ENCODE measurements at places on chromosomes 3 and 15.

DNA sequence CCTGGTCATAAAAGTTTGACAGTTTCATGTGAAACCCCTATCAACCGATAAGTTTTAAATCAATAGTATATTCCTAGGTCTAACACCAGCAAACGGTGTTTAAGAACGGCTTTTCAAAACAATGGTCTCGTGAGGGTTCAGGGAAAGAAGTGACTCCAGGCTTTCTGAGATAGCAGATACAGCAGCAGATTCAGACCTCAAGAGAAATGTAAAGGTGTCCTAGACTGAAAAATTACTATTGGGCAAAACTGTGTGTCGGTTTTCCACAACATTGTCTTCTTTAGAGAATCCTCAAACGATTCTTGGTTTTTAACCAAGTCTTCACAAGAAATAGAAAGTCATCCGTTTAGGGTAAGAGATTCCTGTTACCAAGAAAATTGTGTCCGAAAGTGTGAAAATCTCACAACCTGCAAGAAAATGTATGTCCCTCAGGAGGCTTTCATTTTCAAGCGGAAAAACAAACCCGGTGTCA lies 1.2 kb downstream of the SETD2 start:
- no peak for DNase-seq

DNA sequence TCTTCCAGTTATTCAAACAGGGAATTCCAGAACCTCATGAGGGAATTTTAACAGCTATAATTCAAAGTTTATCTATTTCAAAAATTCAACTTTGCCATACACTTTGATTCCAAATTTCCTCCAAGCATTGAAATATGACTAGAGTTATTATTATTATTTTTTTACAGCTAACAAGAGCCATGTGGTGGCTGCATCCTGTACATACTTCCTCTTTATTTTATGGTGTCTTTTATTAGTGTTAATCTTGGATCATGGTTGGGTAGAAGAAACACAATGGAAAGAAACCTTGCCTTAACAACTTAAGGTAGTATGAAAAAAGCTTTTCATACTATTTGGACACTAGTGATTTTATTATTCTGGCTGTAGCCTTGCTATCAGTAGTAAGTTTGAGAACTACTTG lies 52.7 kb downstream of the TFG start:
- no peak for DNase-seq

DNA sequence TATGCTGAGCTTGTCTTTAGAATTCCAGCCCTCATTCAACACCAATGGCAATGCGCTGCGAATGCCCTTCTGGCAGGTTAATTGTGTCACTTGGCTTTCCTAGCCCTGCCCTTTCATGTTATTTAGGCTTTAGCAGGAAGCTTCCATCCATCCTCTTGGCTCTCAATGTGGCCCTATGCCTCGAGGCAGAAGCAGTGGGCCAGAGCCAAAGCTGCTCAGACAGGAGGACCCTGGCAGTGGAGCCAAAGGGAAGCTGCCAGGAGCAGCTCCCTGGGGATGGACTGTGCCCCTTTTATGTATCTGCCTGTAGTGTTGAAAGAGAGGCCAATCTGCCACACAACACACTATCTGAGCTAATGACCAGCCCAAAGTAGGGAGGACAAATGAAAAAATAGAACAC lies 376.4 kb downstream of the CTNNB1 start:
- no peak for DNase-seq

GRCh38 chr15:65476903-65477302 lies 40.6 kb downstream of the DPP8 start:
- no peak for DNase-seq

- peak; percentile 1 for DNase-seq
These were observed 231.2 kb upstream of the CTDSPL start for GRCh38 chr3:37630441-37630840.

GRCh38 chr3:10160925-10161324 lies 3.8 kb upstream of the IRAK2 start:
- DNase-seq, result no peak

GRCh38 chr3:181418233-181418632 lies 293.5 kb upstream of the SOX2 start:
- no peak for DNase-seq

DNA sequence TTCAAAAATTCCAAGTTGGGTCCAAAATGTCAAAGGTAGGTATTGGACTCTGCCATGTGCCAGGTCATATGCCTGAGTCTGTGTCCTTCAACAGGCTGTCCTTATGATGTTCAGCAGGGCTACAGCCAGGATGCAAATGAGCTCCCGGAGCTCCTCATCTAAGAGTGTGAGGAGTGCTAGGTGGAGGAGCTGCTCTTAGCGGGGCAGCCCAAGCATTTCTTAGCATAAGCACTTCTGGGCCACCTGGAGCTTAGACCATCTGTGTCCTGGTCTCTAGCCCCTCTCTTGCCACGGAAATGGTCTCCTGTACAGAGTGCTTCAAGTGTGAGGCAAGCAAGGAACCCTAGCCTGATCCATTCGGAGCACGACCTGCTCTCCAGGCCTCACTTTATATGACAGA lies 64.6 kb upstream of the PRR23C start:
- DNase-seq, result peak; percentile 9

DNA sequence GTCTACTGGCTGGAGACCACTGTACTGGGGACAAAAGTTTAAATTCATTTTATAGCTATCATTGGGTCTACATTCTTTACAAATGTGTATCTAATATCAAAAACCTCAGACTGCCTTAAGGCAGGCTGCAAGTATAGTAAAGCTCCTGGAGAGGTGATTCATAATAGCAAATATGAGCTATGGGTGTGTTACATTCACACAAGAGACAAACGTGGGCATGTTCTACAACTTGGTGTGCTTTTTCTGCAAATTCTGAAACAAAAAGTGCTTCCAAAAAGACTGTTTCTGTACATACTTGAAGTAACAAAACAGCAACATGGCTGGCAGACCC lies 1101.4 kb downstream of the ROBO1 start:
- DNase-seq, result no peak

GRCh38 chr3:30544812-30545211 lies 61.6 kb upstream of the TGFBR2 start:
- DNase-seq, result no peak

DNA sequence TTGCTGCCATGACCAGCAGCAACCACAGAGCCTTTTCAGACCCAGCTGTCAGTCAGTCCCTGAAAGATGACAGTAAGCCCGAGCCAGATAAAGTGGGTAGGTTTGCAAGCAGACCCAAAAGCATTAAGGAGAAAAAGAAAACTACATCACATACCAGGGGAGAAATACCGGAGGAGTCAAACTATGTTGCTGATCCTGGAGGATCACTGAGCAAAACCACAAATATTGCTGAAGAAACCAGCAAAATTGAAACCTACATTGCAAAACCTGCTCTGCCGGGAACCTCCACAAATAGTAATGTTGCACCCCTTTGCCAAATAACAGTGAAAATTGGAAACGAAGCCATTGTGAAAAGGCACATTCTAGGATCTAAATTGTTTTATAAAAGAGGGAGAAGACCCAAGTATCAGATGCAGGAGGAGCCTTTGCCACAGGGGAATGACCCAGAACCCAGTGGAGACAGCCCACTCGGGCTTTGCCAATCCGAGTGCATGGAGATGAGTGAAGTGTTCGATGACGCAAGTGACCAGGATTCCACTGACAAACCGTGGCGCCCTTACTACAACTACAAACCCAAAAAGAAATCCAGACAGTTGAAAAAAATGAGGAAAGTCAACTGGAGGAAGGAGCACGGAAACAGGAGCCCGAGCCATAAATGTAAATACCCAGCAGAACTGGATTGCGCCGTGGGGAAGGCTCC lies 42.1 kb upstream of the RASA2 start:
- no peak for DNase-seq

DNA sequence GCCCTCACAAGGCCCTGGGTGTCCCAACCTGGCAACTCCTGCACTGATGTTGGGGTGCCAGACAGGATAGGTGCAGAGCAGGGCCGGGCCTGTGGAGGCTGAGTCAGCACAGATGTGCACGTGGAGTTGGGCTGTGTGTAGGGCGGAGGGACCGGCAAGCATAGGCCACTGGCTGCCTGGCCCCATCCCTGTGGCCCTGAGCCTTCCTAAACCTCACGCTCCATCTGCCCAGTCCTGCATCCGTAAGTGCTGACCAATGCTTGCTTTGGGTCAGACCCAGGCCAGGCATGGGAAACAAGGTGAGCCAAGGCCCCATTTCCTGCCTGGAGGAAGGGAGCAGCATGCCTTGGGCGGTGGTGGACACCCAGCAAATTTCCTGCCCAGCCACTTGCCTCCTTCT lies 5.8 kb upstream of the IQSEC1 start:
- no peak for DNase-seq

DNA sequence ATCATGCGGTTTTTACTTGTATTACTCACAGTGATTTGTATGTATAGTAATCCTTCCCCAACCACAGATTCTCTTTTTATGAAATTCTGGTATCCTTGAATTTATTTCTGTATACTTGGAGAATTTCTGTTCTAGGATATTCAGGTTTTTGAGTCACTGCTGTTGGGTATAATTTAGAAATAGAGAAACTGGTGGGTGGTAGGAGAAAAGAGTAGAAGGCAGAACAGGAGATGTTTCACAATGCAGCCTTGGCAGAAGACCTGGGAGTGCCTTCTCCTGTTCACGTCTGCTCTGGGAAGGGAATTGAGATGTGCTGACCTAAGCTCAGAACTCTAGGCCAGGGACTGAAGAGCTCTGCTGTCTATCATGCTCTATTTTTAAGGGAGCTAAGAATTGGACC lies 193.6 kb downstream of the EPHB1 start:
- no peak for DNase-seq

GRCh38 chr3:64188810-64189560 lies 36.3 kb downstream of the PRICKLE2 start:
- DNase-seq, result no peak

DNA sequence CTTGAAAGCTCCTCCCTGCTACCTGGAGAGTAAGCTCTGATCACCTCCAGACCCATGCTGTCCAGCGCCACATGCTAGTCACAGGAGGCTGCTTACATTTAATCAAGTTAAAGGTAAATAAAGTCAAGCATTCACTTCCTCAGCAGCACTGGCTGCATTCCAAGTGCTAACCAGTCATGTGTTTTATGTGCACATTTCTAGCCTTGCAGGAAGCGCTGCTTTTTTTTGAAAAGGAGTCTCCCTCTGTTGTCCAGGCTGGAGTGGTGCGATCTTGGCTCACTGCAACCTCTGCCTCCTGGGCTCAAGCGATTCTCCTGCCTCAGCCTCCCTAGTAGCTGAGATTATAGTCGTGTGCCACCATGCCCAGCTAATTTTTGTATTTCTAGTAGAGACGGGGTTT lies 279.2 kb downstream of the GABRG3 start:
- no peak for DNase-seq

- no peak for DNase-seq
These were observed 35.5 kb upstream of the CHMP2B start for GRCh38 chr3:87191641-87192040.

DNA sequence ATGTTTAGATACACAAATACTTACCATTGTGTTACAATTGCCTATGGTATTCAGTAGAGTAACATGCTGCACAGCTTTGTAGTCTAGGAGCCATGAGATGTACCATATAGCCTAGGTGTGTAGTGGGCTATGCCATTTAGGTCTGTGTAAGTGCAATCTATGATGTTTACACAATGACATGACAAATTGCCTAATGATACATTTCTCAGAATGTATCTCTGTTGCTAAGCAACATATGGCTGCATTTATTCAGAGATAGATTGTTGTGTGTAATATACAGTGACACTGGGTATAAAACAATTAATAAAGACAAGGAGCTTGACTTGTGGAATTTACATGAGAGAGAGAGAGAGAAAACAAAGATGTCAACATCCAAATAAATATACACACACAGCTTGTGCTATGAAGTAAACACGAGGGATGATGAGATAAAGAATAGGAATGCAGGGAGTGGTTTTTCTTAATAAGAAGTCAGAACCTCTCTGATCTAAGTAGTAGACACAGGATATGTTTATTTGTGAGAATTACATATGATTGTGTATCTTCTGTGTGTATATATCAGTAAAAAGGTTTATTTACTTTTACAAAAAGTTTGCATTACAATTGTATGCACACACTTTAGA lies 110.0 kb downstream of the KCNAB1 start:
- DNase-seq, result no peak

GRCh38 chr3:191263850-191264249 lies 64.8 kb downstream of the OSTN start:
- no peak for DNase-seq

DNA sequence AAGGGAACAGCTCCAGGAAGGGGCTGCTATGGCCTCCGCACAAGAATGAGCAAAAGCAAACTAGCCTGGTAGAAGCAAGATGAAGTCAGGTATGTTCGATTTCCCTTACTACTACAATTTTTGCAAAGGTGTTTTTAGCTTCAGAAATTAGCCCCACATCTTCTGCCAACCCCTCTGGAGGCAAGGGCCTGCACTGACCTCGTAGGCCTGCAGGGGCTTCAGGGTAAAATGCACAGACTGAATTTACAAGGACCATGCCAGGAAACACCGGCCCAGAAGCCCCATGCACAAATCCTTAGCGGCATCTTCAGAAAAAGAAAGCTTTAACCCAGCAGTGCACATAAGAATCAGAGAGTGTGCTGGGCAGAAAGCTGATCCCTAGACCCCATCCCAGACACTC lies 53.0 kb downstream of the SLC6A1 start:
- DNase-seq, result no peak

DNA sequence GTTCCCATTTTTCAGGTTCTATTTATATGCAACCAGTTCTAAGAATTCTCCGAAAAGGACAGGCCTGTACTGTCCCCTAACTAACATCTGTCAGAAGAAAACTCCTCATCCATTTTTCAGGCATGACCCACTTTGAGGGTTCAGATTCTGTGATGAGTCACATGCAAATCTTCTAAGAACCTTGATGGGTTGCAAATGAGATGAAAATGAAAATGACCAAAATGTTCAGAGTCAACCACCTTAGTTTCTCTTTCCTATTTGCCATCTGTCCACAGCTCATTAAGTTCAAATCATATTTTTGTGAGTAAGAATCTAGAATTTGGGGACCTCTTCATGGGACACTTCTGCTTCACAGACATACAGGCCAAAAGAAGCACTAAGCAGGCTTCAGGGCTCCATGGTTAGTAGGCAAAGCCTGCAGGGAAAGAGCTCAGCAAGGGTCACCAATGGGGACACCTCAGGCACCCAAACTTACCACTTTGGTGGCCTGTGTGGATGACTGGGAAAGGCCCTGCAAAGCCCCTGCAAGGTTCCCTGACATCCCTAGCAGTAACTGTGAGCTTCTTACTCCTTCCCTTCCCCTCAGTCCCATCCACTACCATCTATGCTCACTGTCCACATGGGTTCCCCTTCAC lies 122.0 kb downstream of the WDR76 start:
- no peak for DNase-seq

DNA sequence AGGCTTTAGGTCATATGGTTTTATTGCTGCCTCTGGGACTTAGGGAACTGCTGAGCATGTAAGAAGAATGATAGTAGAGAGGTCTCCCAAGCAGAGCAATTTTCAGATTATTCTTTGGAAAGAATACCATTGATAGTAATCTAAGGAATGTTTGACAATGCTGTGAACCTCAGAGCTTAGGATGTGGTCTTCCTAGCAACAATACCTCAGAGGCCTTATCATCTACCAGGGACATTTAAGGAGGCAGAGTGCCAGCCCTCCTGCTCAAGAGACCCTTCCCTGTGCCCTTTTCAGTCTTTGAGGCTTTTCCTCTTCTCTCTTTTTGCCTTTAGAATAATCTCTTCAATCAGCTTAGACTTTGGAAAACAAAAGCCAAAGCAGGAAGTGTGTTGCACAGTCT lies 272.1 kb downstream of the OXSM start:
- no peak for DNase-seq

- DNase-seq, result no peak
These were observed 24.8 kb upstream of the RHO start for GRCh38 chr3:129503471-129504291.

- no peak for DNase-seq
These were observed 144.6 kb upstream of the MEF2A start for GRCh38 chr15:99421172-99421656.

Data from ecto neural progenitor cell (in vitro differentiated cells).